ENCODE measurements at places on chromosomes 3 and 15.
A peak's percentile ranks its signal among the peaks of the same experiment; 100 is the strongest.

DNA sequence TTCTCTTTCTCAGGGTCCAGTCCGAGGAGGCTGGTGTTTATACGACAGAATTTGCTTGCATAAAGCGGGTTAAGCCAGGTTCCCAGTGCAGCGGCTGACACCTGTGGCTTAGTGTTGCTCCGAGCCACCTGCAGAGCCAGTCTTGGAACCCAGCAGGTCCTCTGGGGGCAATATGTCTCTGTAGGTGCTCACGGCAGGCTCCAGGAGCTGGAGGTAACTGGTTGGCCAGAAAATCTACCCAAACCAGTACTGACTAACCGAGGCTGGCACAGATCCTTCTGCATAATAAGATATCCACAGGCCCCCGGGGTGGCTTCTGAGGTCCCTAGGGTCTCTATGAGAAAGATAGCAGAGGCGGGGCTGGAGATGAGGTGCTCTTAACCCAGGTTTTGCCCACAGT, 3.2 kb downstream of the MGLL start:
- DNase-seq, result no peak

- DNase-seq, result no peak
Measured at GRCh38 chr3:30453360-30454039, 152.9 kb upstream of the TGFBR2 start.

DNA sequence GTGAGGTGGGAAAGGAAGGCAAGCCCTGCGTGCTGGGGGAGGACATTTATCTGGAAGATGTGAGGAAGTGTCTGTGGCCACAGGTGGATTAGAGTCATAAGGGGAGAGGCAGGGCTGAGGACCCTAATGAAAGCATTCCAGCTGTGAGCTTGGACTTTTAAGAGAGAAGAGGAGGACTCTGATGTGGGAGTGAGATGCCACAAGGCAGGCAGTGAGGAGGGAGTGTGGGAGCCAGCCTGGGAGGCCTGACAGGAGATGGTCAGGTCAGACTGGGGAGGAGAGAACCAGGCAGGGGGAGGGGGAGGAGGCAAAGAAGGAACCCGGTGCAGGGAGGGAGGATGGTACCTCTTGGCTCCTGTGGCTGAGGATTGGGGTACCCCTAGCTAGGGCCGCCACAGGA, 21.0 kb downstream of the MAPKAPK3 start:
- DNase-seq, result no peak

DNA sequence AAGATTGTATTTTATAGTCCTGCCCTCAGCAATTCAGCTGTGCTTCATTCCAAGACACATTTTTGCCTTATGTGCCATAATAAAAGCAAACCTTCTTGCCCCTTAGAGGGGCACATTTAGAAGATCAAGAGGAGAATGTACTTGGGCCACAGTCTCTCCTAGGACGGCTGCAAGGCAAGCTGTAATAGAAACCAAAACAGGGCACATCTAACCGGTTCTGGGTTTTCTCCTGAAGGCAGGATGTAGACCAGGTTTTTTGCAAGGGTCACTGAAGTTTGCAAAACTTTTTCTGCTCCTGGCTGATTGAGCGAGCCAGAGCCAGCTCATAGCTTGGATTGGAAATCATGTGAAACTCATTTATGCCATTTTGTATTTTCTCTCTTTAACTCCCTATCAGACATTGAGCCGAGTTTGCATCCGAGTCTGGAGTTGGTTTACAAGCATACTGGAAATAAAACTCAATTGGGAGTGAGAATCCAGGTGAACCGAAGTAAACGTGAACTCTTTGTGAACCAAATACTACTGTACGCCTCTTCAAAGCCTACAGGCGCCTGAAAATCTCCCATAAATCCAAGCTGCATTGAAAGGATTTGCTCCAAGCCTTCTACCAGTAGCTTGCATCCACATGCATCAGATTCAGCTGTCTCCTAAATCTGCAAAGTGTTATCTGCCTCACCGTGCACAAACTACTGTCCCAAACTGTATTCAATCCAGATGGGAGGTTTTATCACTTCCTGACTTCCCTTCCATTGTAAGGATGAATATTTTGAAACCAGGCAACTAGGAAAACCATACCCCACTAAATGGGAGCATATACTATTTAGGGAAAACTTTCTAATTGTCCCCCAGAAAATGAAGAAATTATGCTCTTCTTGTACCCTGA, 60.9 kb upstream of the TSC22D2 start:
- DNase-seq, result no peak

GRCh38 chr3:280681-281080, 84.1 kb downstream of the CHL1 start:
- no peak for DNase-seq

DNA sequence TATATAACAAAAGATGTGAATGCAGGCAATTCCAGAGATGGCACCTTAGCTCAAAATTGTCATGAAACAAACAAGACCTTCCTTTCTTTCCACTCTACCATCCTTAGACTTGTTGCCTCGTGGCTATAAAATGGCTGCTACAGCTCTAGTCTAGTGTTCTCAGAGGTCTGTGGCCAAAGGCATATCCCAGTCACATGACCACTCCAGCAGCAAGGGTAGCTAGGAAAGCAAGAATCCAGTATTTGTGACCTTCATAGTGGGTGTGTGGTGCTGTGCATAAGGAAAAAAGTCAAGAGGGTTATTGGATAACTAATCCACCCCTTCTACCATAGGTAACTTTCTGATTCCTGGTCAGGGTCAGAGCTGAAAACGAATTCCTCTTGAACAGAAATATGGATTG, 27.1 kb upstream of the LIPC start:
- DNase-seq, result no peak

- no peak for DNase-seq
Measured at GRCh38 chr3:107409365-107409764, 32.1 kb downstream of the CCDC54 start.

DNA sequence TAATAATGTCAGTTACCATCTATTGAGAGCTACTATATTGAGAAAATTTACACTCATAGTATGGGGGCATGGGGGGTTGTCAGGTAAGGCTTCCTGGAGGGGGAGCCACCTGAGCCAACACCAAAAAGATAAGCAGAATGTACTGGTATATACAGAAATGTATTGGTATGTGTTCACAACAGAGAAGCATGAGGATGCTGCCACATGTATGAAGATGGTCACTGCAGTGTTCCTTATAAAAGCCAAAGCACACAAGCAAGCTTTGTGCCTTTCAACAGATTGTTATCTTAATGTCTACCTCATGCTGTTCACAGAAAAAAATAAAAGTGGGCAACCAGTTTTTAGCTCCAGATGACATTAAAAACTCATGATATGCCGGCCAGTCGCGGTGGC, 149.0 kb downstream of the MAGI1 start:
- no peak for DNase-seq

DNA sequence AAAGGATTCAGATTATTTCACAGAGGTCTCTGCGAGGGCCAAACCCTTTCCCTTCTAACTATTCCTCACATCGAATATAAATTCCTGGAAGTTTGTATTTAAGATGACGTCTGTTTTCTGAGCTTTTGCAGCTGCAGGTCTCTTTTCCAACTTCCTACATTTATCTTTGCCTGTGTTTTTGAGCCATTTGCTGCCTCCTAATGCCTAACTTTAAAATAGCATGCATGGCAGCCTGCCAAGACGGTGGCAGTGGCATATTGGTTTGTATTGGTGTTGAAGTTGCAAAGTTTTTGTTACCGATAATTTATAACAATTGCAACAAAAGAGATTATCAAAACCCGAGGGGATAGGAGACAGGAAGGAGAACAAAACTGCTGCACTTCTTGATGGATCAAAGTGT, 187.1 kb upstream of the DNAJC19 start:
- DNase-seq, result peak; percentile 29

GRCh38 chr3:82236257-82236656, 474.8 kb upstream of the GBE1 start:
- DNase-seq, result no peak

- no peak for DNase-seq
Measured at GRCh38 chr15:48367483-48367882, 36.3 kb downstream of the DUT start.

- no peak for DNase-seq
Measured at GRCh38 chr3:100333970-100334487, 528 bp upstream of the NIT2 start.

- no peak for DNase-seq
Measured at GRCh38 chr3:51669241-51670052, 1.6 kb upstream of the TEX264 start.

DNA sequence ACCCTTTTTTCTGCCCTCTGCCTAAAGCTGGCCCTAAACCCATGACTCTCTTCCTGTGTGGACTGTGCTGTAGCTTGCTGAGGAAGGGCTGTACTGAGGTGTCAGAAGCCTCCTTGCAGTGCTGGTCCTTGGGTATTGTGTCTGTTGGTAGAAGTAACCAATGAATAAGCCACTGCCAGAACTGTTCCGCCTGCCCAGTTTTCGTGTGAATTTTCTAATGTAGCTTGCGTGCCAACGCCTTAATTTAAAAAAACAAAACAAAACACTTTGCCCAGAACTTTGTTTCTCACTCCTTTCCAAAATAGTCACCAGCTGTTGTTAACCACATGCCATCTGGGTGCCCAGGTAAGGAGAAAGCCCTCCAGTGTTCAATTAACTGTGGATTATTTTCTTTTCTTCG, 101.9 kb downstream of the KLHL25 start:
- DNase-seq, result no peak

GRCh38 chr15:51253366-51253765, 85.0 kb downstream of the CYP19A1 start:
- no peak for DNase-seq

- DNase-seq, result no peak
Measured at GRCh38 chr3:45575386-45575923, 19.1 kb upstream of the LIMD1 start.

DNA sequence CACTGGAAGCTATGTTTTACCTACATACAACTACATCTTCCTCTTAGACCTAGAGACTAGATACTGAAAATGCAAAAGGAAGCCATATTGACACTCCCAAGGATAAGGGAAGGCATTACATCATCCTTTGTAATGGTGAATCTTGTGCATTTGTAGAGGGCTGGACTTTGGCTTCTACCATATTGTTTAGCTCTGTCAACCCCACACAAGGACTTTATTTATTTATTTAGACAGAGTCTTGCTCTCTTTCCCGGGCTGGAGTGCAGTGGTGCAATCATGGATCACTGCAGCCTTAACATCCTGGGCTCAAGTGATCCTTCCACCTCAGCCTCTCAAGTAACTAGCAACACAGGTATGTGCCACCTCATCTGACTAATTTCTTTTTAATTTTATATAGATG, 331.5 kb upstream of the TPRG1 start:
- DNase-seq, result no peak

- DNase-seq, result no peak
Measured at GRCh38 chr15:48924528-48925393, 39.0 kb downstream of the SHC4 start.

- no peak for DNase-seq
Measured at GRCh38 chr3:140863580-140864009, 78.0 kb upstream of the SLC25A36 start.

- no peak for DNase-seq
Measured at GRCh38 chr3:17057321-17057720, 172.6 kb downstream of the PLCL2 start.

DNA sequence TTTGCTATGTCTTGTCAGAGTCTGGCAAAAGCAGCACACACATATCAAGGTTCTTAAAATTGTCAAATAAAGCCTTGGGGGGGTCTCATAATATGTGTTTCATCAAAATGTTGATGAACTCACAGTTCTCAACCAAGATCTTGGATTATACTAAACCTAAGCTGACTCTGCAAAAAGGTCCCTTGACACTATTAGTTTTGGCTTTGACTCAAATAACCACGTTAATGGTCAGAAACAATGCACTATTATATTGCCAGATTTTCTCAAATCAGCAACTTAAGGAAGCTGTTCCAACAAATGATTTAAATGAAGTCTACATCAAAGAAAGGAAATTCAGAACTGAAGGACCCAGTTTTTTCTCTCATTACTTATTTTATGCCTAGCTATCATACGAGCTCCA, 1063.9 kb downstream of the ROBO1 start:
- no peak for DNase-seq

DNA sequence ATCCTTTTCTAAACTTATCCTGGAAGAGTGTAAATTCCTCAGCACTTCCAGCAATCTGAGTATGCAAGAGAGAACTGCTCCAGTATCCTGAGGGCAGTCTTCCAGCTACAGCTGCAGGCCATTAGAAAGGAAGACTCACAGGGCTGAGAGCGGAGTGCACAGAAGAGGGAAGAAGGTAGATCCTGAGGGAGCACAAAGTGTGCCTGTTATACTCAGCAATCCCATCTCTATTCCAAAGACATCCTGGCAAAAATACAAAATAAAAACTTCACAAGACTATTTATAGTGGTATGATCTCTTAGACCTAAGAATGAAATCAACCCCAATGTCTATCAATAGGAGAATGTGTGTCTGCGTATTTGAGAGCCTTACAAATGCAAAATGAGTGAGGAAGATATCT, 292.0 kb downstream of the ZIC1 start:
- no peak for DNase-seq

Data from amygdala (tissue), 56 donors.